Activated T-helper 9 cell treated with anti-CD3 and anti-CD28 coated beads, Interleukin-2, amount 50 U/mL, for 16 hours (primary cell): ENCODE measurements at places on chromosomes 5 and 9.
A peak's percentile ranks its signal among the peaks of the same experiment; 100 is the strongest.

DNA sequence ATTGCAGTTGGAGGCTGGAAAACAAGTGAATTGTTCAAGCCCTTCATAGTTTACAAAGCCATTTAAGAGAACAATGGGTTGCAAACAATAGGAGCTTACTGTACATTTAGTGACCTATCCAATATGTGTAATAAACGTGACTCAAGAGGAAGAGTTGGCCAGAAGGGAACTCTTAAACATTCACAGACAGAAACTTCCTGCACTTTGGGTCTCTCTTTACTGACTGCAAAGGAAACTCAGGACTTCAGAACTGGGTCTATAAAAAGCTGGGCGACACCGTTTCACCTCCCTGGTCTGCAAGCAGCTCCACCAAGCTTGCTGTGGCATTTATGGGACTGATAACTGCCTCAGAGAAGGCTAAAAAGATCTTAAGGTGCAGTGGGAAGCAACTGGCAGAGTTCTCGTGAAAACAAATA, 48.7 kb upstream of the SPATA31D4 start:
- DNase-seq, result no peak

GRCh38 chr9:114125476-114126013, 26.5 kb upstream of the KIF12 start:
- DNase-seq, result no peak

DNA sequence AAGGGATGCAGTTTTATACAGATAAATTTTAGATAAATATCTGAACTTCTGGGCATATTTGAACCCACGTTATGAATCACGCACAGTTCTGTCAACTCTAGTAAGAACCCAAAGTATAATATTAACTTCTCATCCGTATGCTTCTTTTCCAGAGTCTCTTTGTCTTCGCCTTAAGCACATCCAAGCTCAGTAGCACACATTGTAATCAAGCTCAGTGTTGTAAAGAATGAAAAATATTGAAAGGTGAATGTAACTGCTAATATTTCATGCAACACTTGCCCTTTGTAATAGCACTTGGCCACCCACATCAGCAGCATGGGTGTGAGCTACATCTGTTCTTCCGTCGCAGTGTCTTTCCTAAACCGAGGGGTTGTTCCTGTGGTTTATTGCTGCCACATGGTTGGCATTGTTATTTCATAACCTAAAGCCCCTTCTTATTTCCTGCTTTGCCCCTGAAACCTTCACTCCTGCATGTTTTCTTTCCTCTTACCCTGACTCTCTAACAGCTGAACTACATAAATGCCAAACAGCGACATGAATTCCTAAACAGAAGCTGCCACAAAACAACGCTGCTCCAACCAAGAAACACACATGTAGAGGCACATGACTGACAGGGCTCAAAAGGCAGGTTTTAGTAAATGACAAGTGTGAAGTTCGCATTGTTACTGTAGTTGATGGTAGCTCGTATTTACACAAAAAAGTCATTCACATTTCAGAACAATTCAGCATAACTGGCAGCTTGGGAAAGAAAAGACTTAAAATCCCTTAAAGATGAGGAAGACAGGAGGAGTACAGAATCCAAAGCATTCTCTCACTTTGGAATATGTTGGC, 190.1 kb upstream of the MEF2C start:
- no peak for DNase-seq

- no peak for DNase-seq
Observed at GRCh38 chr5:112732131-112732530, 5.6 kb upstream of the APC start.

DNA sequence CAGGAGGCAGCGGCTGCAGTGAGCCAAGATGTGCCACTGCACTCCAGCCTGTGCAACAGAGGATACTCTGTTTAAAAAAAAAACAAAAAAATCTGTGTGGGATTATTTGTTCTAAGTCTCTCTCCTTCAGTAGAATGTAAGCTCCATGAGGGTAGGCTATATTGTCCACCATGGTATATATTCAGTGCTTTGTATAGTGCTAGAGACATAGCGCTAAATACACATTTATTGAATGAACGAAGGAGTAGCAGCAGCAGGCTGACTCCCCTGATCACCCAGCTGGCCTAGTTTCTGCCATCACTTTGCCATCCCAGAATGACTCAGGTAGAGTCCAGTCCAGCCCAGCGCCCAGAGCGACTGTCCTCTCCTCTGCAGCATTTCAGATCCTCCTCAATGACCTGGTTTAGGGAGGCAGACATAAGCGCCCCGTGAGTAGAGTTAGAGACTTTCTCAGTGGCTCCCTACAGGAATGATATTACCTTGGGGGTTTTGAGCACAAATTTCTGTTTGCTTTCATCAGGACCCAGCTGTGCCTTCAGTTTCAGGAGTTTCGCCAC, 716 bp downstream of the HARS1 start:
- DNase-seq, result no peak

DNA sequence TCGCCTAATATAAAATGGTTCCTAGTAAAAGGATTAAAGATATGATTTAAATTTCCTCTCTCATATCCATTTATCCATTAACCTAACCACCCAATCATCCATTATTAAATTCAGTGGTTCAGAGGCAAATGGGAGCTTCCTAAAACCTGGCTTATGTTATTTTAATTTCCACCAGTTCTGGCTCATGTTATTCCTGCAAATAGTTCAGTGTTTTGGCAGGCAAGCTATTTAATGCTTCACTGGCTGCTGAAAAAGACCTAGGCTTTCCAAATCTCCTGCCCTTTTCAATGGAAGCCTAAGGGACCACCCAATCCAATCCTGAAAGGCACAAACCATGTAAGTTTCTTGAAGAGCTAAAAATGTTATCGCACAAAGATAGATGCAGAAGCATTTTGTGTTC, 52.3 kb downstream of the POC5 start:
- DNase-seq, result no peak

GRCh38 chr5:173926359-173926758, 38.2 kb downstream of the CPEB4 start:
- DNase-seq, result no peak

DNA sequence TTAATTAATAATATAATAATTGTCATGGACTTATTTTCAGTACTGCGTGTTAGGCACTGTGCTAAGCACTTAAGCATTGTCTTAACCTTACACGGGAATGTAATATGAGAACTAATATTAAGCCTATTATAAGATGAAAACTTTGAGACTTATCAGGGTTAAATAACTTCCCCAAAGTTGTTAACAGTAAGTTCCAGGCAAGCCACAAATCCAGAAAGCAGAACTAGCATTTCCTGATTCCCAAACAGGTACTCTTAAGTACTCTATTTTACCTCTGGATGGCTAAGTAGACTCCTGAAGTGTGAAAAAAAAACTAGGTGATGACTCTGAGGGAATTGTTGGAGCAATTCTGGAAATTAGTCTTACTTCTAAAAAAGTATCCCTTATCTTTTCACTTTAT, 23.8 kb downstream of the GABRG2 start:
- DNase-seq, result no peak

GRCh38 chr9:88280816-88281382, 107.3 kb upstream of the SPIN1 start:
- DNase-seq, result no peak

DNA sequence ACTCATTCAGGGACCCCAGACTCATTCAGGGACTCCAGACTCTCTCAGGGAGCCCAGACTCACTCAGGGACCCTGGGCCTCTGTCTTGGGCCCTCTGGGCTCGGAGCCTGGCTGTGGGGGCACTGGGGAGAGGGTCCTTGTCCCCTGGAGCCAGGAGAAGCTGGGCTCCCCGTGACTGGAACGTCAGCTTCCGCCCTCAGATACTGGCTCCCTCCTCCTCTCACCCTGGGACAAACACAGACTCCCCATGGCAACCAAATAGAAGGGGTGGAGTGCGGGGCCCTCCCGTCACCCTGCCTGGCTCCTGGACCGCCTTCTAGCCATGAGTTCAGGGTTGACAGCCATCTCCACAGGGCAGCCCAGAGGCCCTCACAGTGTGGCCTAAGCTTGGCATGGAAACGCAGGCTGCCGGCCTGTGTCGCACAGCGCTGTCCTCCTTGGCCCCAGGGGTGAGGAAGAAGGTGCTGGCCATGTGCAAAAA, 27.6 kb downstream of the ZDHHC11B start:
- no peak for DNase-seq

DNA sequence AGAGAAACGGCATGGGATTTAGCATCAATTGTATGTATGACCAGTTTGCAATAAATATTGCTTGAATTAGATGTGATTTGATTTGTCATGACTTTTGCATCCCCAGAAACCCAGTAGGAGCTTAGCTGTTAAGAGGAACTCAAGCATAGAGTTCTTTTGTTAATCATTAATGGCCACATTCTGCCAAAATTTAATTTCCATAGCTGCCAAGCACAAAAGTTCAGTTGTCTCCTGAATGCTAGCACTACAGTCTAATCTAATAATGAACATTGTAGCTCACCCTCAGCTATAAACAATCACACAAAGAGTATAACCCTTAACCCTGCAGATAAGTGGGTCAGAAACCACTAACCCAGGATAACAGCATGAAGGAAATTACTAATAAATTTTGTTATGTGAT, 169.8 kb upstream of the GRAMD2B start:
- no peak for DNase-seq

- no peak for DNase-seq
Observed at GRCh38 chr9:29778281-29778849, 2205.1 kb upstream of the C9orf72 start.

- peak; percentile 62 for DNase-seq
Observed at GRCh38 chr5:132099076-132099748, 25.6 kb downstream of the CSF2 start.

DNA sequence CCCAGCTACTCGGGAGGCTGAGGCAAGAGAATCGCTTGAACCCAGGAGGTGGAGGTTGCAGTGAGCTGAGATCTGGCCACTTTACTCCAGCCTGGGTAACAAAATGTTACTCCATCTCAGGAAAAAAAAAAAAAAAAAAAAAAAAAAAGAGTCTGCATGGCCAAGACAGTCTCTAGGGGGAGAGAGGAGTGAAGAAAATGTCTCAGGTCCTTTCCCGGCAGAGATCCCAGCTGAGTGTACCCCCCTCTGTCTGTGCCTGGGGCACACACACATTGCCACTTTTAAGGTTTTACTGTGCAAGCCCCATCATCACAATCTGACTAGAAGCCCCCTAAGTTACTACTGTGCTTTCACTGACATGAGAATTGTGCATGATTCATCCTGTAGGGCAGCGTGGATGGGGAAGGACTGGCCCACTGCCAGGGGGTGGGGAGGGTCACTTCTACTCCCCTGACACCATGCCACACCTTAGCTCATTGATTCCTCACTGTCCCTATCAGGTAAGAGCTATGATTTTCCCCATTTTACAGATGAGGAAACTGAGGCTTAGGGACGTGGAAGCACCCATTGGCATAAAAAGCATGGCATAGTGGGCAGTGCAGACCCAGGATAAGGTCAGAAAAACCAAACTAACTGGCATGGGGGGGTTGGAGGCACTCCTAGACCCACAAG, 102.3 kb upstream of the LARP1 start:
- no peak for DNase-seq
